NCI-H446 (cell line): ENCODE measurements at places on chromosomes 5 and 9.

- no peak for DNase-seq
Observed at GRCh38 chr5:171593401-171593800, 174.0 kb downstream of the FGF18 start.

DNA sequence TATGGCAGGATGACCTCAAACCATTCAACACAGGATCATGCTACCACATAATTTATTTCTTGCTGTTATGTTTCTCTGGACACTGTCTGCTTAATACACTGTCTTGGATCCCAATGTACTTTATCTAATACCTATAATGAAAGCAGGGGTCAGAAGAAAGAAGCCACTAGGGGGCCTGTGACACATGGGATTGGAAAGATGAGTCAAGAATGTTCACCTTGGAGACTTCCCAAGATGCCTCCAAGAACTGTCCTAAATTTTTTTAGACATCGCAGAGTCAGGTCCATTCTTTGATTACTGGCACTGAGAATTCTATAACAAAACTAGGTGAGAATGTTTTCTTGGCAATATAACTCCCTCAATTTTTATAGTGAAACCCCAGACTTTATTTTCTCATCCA, 305.8 kb upstream of the SMARCA2 start:
- DNase-seq = peak; percentile 16

- DNase-seq = no peak
Observed at GRCh38 chr5:56876327-56876726, 33.1 kb upstream of the SETD9 start.

- DNase-seq = no peak
Observed at GRCh38 chr5:51225789-51226742, 157.2 kb upstream of the ISL1 start.

GRCh38 chr9:124960409-124960752, 19.5 kb upstream of the GOLGA1 start:
- no peak for DNase-seq

- no peak for DNase-seq
Observed at GRCh38 chr5:32542216-32543059, 42.9 kb upstream of the SUB1 start.

DNA sequence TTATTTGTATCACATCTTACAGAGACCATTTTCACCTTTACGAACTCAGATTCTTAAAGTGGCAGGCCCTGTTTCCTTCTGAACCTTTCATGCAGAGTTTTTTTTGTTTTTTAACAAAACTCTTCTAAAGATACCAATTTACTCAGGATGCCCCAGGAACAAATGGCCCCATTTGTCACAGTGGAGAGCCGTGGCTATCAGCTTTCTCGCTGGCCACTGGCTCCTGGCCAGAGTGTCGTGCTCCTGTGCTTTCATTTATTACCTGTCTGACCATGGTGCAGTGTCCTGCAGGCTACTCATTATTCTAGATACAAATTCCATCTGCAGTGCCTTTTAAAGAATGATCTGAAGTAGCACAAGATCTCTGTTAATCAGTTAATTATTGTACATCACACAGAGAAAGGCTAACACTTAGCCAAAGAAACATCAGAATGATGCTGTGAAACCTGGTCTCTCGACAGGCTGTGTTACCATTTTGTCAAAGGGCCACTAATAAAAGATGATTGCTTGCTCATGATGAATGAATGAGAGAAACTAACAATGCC, 27.8 kb downstream of the ADRA1B start:
- no peak for DNase-seq
